ENCODE measurements at places on chromosomes 11 and 22.

DNA sequence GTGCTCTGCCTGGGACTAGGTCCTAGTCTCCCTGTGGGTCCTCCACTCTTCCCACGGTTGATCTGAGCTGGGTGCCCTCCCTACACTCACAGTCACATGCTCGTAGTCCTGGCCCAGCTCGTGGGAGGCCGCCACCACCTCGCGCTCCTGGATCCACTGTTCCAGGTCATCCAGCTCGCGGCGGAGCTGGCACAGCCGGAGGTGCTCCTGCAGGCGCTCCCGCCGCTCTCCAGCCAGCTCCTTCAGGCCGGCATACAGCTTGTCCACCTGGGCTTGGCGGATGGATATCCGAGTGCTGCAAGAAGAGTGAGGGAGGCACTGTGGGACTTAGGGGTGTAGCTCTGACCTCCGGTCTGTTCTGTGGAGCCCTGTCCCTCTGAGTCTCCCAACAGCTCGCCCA, 14.8 kb upstream of the RBM4B start:
- DNase-seq, result no peak

- DNase-seq, result no peak
Observed at GRCh38 chr11:94768602-94769541, 716 bp downstream of the AMOTL1 start.

DNA sequence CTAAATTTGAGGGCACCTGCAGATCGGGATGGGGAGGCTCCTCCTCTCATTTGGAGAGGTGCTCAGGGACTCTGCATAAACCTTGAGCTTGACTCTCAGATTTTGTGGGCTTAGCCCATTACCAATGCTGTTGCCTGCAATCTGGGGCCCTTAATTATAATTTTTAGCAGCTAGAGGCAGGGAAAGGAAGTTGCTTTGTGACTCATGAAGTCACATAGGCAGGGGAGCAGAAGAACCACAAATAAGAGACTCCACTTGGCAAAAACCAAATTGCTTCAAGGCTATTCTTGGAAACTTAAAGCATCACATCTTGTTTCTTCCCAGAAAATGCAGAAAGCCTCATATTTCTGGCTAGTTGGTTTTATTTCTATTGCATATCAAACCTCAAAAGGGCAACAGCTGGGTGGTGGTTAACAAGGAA, 46.9 kb downstream of the MICAL2 start:
- peak; percentile 82 for DNase-seq

DNA sequence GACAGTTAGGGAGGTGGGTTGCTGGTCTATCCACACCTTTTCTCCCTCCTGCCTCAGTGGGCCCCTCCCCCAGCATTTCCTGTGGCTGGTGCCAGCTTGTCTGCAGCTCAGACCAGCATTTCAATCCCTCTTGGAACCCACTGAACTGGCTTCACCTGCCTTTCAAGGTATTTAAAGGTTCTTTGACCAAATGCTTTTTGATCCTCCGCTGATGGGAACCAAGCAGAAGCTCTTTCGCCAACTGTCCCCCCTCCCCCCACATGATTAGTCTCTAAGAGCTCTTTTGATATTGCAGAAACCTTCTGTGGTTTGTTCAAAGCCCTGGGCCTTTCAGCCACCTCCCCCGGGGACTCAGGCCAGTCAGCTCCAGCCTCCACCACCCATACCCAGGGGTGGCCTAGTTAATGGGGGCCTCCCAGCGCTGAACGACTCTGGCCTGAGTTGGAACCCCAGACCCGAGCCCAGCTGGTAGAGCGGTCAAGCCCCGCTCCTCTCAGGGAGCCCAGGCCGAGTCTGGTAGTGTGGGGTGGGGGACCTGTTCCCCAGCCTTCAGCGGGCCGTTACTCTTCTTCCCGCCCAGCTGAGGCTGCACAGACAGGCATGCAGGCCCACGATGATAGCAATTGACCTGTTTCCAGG, 6.0 kb upstream of the SYT7 start:
- no peak for DNase-seq

DNA sequence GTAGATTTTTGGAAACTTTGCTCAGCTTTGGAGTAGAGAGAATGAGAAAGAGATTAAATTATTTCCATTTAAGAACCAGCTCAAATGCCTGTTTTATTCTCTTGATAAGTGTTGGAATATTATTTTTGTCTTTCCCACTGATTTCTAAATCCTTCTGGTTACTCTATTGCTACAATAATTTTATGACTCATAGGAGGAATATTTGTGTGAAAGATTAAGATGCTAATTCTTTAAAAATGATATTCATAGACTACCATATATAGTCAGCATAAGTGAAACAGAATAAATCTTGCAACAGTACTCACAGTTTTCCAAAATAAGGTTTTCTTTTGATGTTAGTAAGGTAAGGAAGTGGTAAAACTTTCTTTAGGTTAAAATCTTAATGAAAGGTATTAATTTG, 60.9 kb downstream of the YAP1 start:
- no peak for DNase-seq

GRCh38 chr22:40642316-40642715, 5.8 kb upstream of the MRTFA start:
- DNase-seq, result no peak

- no peak for DNase-seq
Observed at GRCh38 chr11:37574361-37574760, 976.3 kb upstream of the RAG2 start.

Data from T-helper 2 cell (primary cell).